Left lung (tissue), 14 donors: ENCODE measurements at places on chromosomes 2 and 18. TPM values are rescaled to one million over a fixed set of nuclear protein-coding genes. Genes with fewer than 3 reads are reported as not detected.
A peak's percentile ranks its signal among the peaks of the same experiment; 100 is the strongest.

DNA sequence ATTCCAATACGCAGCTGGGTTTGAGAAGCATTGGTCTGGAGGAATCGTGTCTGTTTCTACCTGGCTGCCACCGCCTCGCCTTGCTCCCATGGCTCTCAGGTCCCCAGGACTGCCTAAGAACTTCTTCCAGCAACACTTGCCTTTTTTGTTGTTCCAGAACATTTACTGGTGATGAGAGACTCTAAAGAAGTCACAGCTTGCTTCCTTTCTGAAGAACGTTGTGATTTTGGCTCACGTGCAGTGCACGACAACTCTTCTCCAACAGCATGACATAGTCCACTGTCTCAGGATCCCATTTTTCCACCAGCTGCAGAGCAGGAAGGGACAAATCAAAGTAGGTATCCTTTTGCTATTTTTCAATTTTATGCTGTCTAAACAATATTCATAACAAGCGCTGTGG is 940.9 kb downstream of the SLC4A3 start:
- H3K4me3 ChIP-seq: no peak overlapping the region
- no peaks in the 10 kb centered on the region for H3K36me3 ChIP-seq
- H3K27me3 ChIP-seq: no peaks in the 10 kb centered on the region
- no peak overlapping the region for H3K27ac ChIP-seq
- no peak for DNase-seq

DNA sequence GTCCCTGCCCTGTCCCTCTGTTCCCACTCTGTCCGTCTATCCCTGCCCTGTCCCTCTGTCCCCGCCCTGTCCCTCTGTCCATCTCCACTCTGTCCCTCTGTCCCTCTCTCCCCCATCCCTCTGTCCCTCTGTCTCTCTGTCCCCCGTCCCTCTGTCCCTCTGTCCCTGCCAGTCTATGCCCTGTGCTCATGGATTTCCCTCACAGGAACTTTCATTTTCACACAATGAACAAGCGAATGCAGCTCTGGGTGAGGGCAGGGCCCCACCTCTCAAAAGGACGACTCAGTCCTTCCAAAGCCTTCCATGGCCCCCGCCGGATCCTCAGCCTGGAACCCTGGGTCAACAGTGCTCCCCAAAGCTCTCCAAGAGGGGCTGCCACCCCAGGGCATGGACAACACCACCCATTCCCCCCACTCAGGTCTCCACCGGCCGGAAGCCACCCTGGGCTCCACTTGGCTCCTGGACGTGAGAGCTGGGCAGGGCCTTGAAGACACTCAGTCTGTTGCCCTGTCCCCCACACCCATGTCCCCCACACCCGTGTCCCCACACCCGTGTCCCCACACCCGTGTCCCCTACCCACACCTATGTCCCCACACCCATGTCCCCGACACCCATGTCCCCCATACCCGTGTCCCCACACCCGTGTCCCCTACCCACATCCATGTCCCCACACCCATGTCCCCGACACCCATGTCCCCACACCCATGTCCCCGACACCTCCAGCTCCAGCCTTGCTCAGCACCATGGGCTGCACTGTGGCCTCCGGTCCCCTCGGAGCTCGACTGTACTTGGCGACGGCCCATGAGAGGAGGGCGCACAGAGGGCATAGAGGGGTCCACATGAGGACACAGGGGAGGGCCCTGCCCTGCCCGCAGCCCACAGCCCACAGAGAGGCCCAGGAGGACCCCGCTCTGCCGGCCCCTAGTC is 156.0 kb downstream of the PXDN start:
- no peaks in the 10 kb centered on the region for H3K27me3 ChIP-seq
- peaks cover 9% of the 10 kb centered on the region for H3K4me1 ChIP-seq
- H3K27ac ChIP-seq: no peak overlapping the region
- no peaks in the 10 kb centered on the region for H3K36me3 ChIP-seq
- no peak overlapping the region for H3K4me3 ChIP-seq

GRCh38 chr2:75483878-75484277 is 76.9 kb downstream of the EVA1A start:
- H3K27ac ChIP-seq: no peak overlapping the region
- H3K4me1 ChIP-seq: no peaks in the 10 kb centered on the region
- no peak for DNase-seq
- no peak overlapping the region for H3K4me3 ChIP-seq
- H3K36me3 ChIP-seq: no peaks in the 10 kb centered on the region

Gene UGT1A4
- total RNA-seq: not detected

DNA sequence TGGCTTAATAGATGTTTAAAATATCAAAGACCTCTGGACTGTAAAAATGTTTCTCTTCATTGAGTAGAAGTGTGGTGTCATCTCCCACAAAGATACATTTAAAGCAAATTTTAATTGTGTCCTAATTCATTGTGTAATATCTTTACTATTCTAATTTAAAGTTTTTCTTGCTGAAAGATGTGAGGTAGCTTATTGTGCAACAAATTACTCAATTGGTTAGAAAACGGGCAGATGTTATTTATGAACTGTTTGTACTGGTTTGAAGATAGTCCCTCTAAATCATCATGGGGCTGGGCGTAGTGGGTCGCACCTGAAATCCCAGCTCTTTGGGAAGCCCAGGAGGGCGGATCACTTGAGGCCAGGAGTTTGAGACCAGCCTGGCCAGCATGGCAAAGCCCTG is 65.3 kb downstream of the CYBRD1 start:
- DNase-seq: no peak
- no peaks in the 10 kb centered on the region for H3K36me3 ChIP-seq
- H3K4me3 ChIP-seq: no peak overlapping the region
- H3K27me3 ChIP-seq: no peaks in the 10 kb centered on the region
- no peaks in the 10 kb centered on the region for H3K4me1 ChIP-seq
- H3K27ac ChIP-seq: no peak overlapping the region

- no peak within 1 kb of the TSS for H3K27ac ChIP-seq
- H3K4me1 ChIP-seq: peaks cover 11% of the 10 kb centered on the region
- H3K36me3 ChIP-seq: peaks cover 35% of the 10 kb centered on the region
- H3K4me3 ChIP-seq: no peak within 1 kb of the TSS
- DNase-seq: no peak
These were observed at the start of gene ANKRD23 for GRCh38 chr2:96843538-96844268. ANKRD23 (minus strand) TSS chr2:96844021; CDS start chr2:96843992, 29 bp downstream.

GRCh38 chr2:151315381-151315903 is 26.0 kb upstream of the NMI start:
- peak overlapping the region; percentile 33 for H3K27ac ChIP-seq
- H3K36me3 ChIP-seq: no peaks in the 10 kb centered on the region
- H3K4me3 ChIP-seq: no peak overlapping the region
- H3K4me1 ChIP-seq: peaks cover 3% of the 10 kb centered on the region

GRCh38 chr2:14778015-14778414 is 145.5 kb downstream of the LRATD1 start:
- DNase-seq: no peak
- H3K27me3 ChIP-seq: no peaks in the 10 kb centered on the region
- no peak overlapping the region for H3K27ac ChIP-seq
- H3K36me3 ChIP-seq: no peaks in the 10 kb centered on the region

GRCh38 chr18:3114026-3114425 is 101.1 kb upstream of the LPIN2 start:
- H3K4me1 ChIP-seq: no peaks in the 10 kb centered on the region
- H3K4me3 ChIP-seq: no peak overlapping the region
- DNase-seq: no peak
- no peaks in the 10 kb centered on the region for H3K27me3 ChIP-seq
- H3K36me3 ChIP-seq: no peaks in the 10 kb centered on the region

Gene APLF
- total RNA-seq: 3.6 TPM

GRCh38 chr18:23237524-23238151 is 102.4 kb downstream of the CABLES1 start:
- H3K4me1 ChIP-seq: peaks cover 23% of the 10 kb centered on the region
- peak overlapping the region; percentile 29 for H3K4me3 ChIP-seq
- no peak for DNase-seq
- no peaks in the 10 kb centered on the region for H3K27me3 ChIP-seq
- no peaks in the 10 kb centered on the region for H3K36me3 ChIP-seq

DNA sequence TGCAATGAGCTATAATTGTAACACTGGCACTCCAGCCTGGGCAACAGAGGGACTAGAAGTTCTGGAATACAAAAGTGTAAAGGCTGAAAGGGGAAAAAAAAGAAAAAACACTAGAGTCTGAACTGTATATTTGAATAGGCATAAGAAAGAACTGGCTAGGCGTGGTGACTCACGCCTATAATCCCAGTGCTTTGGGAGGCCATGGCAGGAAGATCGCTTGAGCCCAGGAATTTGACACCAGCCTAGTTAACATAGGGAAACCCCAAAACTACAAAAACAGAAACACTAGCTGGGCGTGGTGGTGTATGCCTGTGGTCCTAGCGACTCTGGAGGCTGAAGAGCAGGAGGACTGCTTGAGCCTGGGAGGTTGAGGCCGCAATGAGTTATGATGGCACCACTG is 70.6 kb downstream of the SAP130 start:
- no peak overlapping the region for H3K27ac ChIP-seq
- no peak overlapping the region for H3K4me3 ChIP-seq
- no peaks in the 10 kb centered on the region for H3K27me3 ChIP-seq

- peak; percentile 79 for DNase-seq
- H3K4me3 ChIP-seq: peak within 1 kb of the TSS; percentile 40
- H3K36me3 ChIP-seq: no peaks in the 10 kb centered on the region
- no peaks in the 10 kb centered on the region for H3K4me1 ChIP-seq
- peaks cover 65% of the 10 kb centered on the region for H3K27me3 ChIP-seq
These were observed at the start of gene ASXL3 for GRCh38 chr18:33577685-33578517. ASXL3 (plus strand) TSS chr18:33578219; CDS start chr18:33578632, 413 bp downstream.

- H3K27me3 ChIP-seq: no peaks in the 10 kb centered on the region
- H3K4me3 ChIP-seq: no peak overlapping the region
- no peak for DNase-seq
- H3K4me1 ChIP-seq: no peaks in the 10 kb centered on the region
- H3K36me3 ChIP-seq: no peaks in the 10 kb centered on the region
- no peak overlapping the region for H3K27ac ChIP-seq
These were observed 226.2 kb upstream of the ZSWIM2 start for GRCh38 chr2:187075199-187075635.

Gene TYMS
- 39.6 TPM for total RNA-seq

Gene OTOS
- total RNA-seq: not detected

DNA sequence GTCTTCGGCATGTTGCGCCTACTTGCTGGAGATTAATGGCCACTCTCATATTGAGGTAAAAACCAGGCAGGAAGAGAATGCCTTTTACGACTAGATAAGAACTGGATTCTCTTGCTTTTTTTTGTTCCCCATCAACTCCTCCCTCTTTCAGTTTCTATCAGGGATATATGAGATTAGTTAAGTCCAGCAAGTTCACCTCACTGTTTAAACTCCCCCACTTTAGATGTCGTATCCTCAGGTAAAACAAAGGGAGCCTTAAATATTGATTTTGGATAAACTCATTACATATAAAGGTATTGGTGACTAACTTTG is 98.4 kb downstream of the PLEKHM3 start:
- peak overlapping the region; percentile 2 for H3K27ac ChIP-seq
- DNase-seq: no peak
- H3K27me3 ChIP-seq: no peaks in the 10 kb centered on the region
- no peak overlapping the region for H3K4me3 ChIP-seq
- H3K4me1 ChIP-seq: peaks cover 2% of the 10 kb centered on the region

Gene TRIM43
- total RNA-seq: not detected

DNA sequence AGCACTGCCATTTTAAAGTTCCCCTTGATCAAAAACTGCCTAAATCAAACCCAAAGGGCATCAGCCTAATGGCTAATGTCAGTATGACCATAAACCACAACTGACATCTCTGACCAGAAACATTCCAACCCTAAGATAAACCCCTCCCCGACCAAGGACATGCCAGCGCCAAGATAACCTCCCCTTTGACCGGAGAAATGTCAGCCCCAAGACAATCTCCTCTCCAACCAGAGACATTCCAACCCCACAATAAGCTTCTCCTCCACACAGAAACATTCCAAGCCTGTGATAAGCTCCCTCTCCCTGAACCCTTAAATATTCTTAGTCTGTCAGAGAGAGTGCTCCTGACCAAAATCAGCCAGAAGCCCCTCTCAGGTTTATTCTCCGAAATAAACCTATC is 188.3 kb upstream of the MSH6 start:
- H3K4me1 ChIP-seq: no peaks in the 10 kb centered on the region
- no peaks in the 10 kb centered on the region for H3K27me3 ChIP-seq
- DNase-seq: no peak

GRCh38 chr18:9927392-9928063 is 13.7 kb downstream of the VAPA start:
- DNase-seq: no peak
- no peaks in the 10 kb centered on the region for H3K36me3 ChIP-seq
- no peak overlapping the region for H3K27ac ChIP-seq
- H3K4me3 ChIP-seq: no peak overlapping the region
- H3K27me3 ChIP-seq: no peaks in the 10 kb centered on the region
- peaks cover 38% of the 10 kb centered on the region for H3K4me1 ChIP-seq

- H3K27me3 ChIP-seq: no peaks in the 10 kb centered on the region
- H3K4me3 ChIP-seq: no peak overlapping the region
- no peaks in the 10 kb centered on the region for H3K4me1 ChIP-seq
- DNase-seq: no peak
These were observed 88.9 kb downstream of the FEZ2 start for GRCh38 chr2:36509075-36509474.

GRCh38 chr18:10343778-10344177 is 110.7 kb upstream of the APCDD1 start:
- H3K27ac ChIP-seq: no peak overlapping the region
- no peaks in the 10 kb centered on the region for H3K4me1 ChIP-seq
- DNase-seq: no peak
- no peak overlapping the region for H3K4me3 ChIP-seq
- no peaks in the 10 kb centered on the region for H3K36me3 ChIP-seq

- no peak overlapping the region for H3K4me3 ChIP-seq
- H3K27me3 ChIP-seq: peaks cover 7% of the 10 kb centered on the region
- H3K4me1 ChIP-seq: no peaks in the 10 kb centered on the region
- no peak overlapping the region for H3K27ac ChIP-seq
- DNase-seq: no peak
These were observed 2.9 kb downstream of the ALPI start for GRCh38 chr2:232458661-232459418.

DNA sequence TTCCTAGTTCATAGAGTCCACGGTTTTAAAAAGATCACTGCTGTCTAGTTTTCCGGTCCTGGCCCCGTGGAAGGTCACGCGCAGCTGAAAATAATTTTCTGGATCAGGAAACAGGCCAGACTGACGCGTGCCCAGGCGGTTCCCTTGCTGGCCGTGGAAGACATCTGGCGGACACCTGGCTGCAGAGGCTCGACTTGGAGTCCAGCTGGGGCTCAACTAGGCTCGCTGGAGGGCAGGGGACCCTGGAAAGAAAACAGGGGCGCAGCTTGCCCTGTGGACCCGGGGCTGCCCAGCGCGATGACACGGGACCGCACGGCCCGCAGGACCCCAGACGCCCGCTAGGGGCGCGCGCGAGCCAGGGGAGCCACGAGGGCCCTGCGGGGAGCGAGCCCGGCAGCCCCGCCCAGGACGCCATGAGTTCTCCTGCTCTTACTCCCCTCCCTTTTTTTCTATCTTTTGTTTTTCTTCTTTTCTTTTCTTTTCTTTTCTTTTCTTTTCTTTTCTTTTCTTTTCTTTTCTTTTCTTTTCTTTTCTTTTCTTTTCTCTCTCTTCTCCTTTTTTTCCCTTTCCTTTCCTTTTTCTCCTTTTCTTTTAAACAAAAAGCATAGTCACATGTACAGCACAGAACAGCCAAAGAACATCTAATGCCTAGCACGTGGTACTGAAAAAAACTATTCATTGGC is 43.2 kb upstream of the UBE2F start:
- no peak overlapping the region for H3K27ac ChIP-seq
- no peaks in the 10 kb centered on the region for H3K27me3 ChIP-seq
- H3K36me3 ChIP-seq: no peaks in the 10 kb centered on the region

Gene KATNAL2
- total RNA-seq: 2.4 TPM
